Cortex of kidney (tissue), 1 donor: ENCODE measurements at places on chromosomes 3 and 15.

GRCh38 chr3:40057786-40058185, 248.4 kb downstream of the MYRIP start:
- no peak for DNase-seq

GRCh38 chr3:175041369-175041768, 182.2 kb downstream of the NAALADL2 start:
- no peak for DNase-seq

- DNase-seq, result no peak
Observed at GRCh38 chr3:28901018-28901417, 379.9 kb upstream of the RBMS3 start.

DNA sequence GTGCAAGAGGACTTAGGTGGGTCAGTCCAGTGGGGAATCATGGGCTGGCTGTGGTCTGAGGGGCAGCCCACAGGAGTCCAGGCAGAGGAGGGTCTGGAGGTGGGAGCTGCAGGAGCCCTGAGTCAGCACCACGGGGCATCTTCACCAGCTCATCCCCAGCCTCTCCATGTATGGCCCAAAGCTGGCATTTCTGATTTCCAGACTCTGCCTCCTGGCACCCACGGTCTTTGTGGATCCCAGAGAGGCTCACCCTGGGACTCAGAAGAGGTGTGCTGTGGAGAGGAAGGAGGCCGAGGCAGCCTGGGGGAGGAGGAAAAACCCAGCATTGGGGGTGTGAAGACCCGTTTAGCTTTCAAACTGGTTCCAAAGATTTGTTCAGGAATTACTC, 64.5 kb upstream of the KLF13 start:
- DNase-seq, result no peak

DNA sequence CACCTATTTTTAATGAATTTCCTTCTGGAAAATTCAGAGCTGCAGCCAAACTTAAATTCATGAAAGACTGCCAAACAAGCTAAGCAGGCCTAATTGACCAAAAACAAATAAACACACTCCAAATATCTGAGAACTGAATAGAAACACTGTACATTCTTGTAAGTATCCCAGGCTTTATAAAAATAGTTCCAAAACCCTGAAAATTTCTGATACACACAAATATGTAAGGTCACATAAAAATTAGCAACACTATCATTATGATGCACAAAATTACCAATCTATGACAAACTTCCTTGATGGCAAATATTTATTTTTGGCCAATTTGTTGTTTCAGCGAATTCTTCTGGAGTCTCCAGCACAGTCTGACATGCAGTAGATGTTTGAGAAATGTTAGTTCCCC, 117.9 kb upstream of the UBE2E2 start:
- DNase-seq, result no peak

DNA sequence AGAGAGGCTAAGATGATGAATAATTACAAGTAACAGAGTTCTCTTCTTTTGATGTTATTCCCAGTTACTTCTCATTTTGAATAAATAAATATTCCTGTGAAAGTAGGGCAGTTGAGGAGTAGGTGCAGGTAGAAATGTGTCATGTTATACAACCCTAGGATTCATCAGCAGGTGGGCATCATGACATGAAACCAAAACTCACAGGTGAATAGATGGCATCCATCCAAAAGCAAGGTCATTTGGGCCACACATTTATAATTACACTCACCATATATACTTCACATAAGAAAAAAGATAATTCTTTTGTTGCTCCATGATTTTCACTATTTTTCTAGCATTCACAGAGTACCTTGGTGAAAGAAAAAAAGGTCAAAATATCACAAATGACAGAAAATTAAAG, 273.6 kb downstream of the ZBBX start:
- DNase-seq, result no peak

- DNase-seq, result no peak
Observed at GRCh38 chr3:119295816-119296726, 1.9 kb downstream of the ARHGAP31 start.

DNA sequence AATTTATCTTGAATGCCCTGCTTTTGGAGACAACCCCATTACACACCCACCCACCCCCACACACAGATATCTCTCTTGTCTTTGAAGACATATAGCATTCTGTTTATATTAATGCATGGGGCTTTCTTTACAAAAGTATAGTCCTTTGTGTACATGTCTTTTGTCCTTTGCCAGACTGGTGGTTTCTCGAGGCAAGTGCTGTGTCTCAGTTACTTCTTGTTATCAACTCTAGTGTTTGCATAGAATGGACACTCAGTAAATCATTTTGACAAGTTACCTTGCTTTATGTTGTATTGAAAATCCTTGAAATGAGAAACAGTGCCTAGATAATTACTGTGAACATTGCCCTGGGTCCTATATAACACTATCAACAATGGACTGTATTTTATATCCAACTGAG, 33.9 kb downstream of the KBTBD8 start:
- DNase-seq, result no peak

- DNase-seq, result no peak
Observed at GRCh38 chr3:188706176-188706575, 465.6 kb upstream of the TPRG1 start.

- DNase-seq, result no peak
Observed at GRCh38 chr3:133377396-133377795, 22.5 kb upstream of the BFSP2 start.

DNA sequence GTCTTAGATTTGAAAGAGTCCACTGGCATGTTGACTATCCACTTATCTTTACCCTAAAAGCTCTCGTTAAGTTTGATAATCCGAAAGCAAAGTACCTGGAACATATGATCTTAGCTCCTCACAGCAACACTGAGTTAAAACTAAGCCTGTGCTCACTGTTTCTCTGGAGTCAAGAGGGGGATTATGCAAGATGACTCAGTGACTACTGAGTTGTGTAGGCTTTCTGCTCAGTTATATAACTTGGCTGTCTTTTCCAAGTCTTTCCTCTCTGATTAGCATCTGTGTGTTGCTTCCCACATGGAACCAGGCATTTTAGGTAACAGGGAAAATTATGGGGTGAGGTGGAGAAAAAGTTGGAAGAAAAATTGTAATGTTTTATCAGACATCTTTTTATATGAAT, 31.2 kb upstream of the MYO5C start:
- no peak for DNase-seq

DNA sequence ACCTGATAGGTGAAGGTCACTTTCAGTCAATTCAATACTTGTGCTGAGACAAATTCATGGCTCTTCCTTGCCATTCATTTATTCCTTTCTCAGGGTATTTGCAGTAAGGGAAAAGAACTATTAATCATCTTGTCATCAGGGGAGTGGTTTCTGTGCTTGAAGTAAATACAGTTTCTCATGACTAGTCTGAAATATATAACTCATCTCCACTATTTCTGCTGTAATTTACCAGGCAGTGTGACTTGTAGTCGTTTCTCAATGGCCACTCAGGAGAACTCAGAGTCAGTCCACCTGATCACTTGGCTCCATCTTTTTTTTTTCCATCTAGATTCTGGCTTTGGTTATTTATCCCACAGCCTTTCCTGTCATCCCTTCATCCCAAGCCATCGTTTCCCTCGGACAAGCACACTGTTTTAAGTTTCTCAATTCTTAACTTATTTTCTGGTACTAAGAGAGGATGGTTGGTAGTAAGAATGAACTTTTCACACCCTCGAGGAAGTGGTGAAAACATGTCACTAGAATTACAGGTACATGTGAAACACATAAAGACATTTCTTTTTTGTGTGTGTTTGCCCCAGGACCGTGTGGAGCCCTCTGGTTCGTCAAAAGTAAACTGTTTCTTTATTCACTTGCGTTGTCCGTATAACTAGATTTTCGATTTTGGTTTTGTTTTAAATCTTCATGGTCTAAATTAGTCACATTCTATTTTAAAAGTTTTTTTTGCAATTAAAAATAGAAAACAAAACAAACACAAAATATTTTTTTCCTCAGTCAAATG, 620.2 kb downstream of the ZBBX start:
- DNase-seq, result no peak

DNA sequence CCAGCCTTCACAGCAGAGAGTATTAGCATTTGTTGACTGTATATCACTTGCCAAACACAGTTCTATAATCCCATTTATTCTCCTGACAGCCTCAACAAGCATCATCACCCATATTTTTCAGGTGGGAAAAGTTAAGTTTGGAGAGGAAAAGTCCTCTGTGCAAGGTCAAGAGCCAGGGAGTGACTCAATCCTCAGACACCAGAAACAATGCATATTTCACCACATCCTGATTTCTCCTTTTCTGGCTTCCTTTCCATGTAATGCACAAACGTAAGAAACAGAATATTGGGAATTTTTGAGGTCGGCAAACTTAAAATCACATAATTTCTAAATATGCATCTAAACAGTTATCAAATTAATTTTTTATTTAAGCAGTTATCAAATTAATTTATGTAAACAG, 116.0 kb upstream of the GADL1 start:
- DNase-seq, result no peak

DNA sequence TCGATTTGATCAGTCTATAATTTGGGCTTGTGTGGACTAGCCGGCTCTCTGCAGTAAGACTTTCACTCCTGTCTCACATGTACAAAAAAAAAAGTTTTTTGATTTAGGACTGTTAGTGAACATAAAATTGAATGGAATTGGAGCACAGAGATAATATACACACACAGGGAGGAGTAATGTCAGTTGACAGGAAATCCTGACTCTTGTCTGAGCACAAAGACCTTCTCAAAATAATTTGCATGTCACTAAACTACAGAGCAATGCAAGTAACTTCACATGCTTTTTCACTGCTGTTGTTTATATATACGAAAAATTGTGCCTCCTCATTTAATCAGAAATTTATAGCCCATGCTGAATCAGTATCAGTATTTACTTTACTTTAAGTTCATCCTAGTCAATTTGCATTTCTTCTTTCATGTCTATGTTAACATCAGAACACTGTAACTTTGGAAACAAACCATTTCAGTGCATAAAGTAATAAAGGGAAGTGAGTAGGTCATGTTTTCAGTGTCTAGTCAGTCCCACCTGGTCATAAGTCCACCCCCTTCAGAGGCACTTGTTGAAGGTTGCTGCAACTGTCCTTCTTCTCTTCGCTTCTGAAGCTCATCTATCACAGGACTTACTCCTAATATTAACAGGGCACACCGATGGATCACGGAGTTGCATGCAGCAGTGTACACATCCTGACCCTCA, 115.8 kb downstream of the FBXL22 start:
- DNase-seq, result no peak

GRCh38 chr15:36943508-36944361, 156.6 kb downstream of the MEIS2 start:
- DNase-seq, result no peak

- no peak for DNase-seq
Observed at GRCh38 chr3:65827076-65827475, 211.6 kb downstream of the MAGI1 start.
